RPMI8226 (cell line): ENCODE measurements at places on chromosomes 3 and 15.

- no peak for DNase-seq
Measured at GRCh38 chr15:57031605-57032004, 113.2 kb downstream of the TCF12 start.

GRCh38 chr3:171347301-171348039 is 112.7 kb downstream of the TNIK start:
- DNase-seq: no peak

- DNase-seq: no peak
Measured at GRCh38 chr3:144652573-144652972, 681.0 kb downstream of the DIPK2A start.

DNA sequence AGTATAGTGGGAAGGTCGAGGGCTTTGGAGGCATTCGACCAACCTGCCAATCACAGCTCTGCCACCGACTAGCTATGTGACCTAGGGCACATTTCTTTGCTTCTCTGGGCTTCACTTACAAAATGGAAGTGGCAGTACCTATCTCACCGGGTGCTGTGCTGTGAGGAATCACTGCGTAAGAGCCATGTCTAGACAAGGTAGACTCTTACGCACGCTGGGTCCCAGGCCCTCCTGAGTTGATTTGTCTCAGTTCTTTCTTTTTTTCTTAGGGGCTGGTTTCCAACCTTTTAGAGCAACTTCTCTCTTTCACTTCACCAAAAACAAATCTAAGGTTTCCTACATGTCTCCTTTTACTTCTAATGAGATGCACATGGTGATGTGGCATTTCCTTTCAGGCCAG is 18.8 kb downstream of the CA12 start:
- DNase-seq: no peak

GRCh38 chr3:78881501-78881900 is 886.3 kb downstream of the ROBO1 start:
- no peak for DNase-seq
